ENCODE measurements at places on chromosomes 12 and 14. TPM values are rescaled to one million over a fixed set of nuclear protein-coding genes. Genes with fewer than 3 reads are reported as not detected.

The LRP1-AS gene
- polyA plus RNA-seq, result not detected

DNA sequence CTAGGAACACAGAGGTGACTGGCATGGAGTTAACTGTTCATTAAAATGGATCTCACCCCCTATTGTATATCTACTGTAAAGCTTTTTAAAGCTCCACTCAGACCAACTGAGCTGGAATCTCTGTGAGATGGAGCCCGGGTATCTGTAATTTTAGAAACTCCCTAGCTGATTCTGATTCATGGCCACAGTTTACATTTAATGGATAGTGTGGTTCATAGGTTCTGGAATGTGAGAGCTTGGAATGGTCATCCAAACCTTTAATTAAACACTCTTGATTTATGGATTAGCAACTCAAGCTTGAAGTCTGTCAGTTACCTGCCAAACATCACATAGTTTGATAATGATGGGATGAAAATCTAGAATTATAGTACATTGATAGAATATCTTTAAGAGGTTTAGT is 183.8 kb downstream of the SLC25A21 start:
- DNase-seq, result no peak

The PRKD1 gene
- polyA plus RNA-seq, result 29.8 TPM

The PA2G4 gene
- 157 TPM for polyA plus RNA-seq

The LUM gene
- polyA plus RNA-seq, result 119 TPM

DNA sequence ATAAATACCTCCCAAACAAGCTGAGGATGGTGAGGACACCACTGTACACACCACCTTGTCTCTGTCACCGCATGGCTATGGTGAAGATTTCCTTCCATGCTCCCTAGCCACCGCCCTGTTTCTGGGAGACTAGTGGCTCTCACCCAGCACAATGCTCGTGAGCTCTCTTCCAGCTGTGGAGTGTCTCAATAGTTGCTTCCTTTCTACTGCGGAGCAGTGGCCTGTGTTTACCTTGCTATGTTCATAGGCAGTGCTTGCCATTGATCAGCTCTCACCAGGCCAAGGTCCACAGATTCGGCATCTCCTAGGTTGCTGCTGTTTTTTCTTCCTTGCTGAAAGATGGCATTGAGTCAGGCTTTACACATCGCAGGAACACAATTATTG is 313.6 kb upstream of the RTL1 start:
- DNase-seq, result no peak

- DNase-seq, result no peak
Observed at GRCh38 chr12:70121562-70121961, 121.7 kb upstream of the CNOT2 start.

The MYF5 gene
- not detected for polyA plus RNA-seq

The APPL2 gene
- polyA plus RNA-seq, result 85.8 TPM

GRCh38 chr14:23566112-23566777 is 1.3 kb downstream of the AP1G2 start:
- DNase-seq, result no peak

GRCh38 chr12:13941258-13942249 is 39.8 kb downstream of the GRIN2B start:
- DNase-seq, result no peak

GRCh38 chr12:112482733-112483132 is 64.0 kb downstream of the PTPN11 start:
- DNase-seq, result no peak

- DNase-seq, result no peak
Observed at GRCh38 chr14:105324871-105325270, 10.3 kb downstream of the PACS2 start.

- no peak for DNase-seq
Observed at GRCh38 chr12:127271776-127272175, 995.2 kb upstream of the TMEM132C start.

GRCh38 chr14:96739200-96739910 is 57.8 kb upstream of the VRK1 start:
- DNase-seq, result no peak

- no peak for DNase-seq
Observed at GRCh38 chr12:104750061-104750460, 208.0 kb downstream of the SLC41A2 start.

DNA sequence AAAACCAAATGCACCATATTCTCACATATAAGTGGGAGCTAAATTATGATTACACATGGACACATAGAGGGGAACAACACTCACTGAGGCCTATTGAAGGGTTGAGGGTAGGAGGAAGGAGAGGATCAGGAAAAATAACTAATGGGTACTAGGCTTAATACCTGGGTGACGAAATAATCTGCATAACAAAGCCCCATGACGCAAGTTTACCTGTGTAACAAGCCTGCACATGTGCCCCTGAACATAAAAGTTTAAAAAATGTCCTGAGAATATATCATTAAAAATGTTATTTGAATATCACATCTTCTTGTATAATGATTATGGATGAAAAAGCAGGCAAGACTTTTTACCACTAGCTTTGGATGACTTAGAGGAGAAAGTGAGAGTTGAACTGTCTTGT is 138.0 kb upstream of the NOVA1 start:
- no peak for DNase-seq

Measured in right renal pelvis (tissue), 4 donors.